Renal cortical epithelial cell (primary cell): ENCODE measurements at places on chromosomes 7 and 10. TPM values are rescaled to one million over a fixed set of nuclear protein-coding genes. Genes with fewer than 3 reads are reported as not detected.

PAXIP1 gene
- total RNA-seq: 8.7 and 10.8 TPM in 2 replicates

PDLIM1 gene
- 19.4 and 45.8 TPM in 2 replicates for total RNA-seq

HSPA12A gene
- total RNA-seq: 24.7 and 79.5 TPM in 2 replicates

TMEM273 gene
- not detected in 2 replicates for total RNA-seq

UNCX gene
- total RNA-seq: not detected in 2 replicates

TEX47 gene
- not detected in 2 replicates for total RNA-seq

NKX1-2 gene
- total RNA-seq: not detected in 2 replicates

PLEKHS1 gene
- total RNA-seq: under 0.01 and 0.45 TPM in 2 replicates

UBN2 gene
- 3.8 and 13.4 TPM in 2 replicates for total RNA-seq

HMX2 gene
- total RNA-seq: not detected in 2 replicates

NUTM2E gene
- total RNA-seq: not detected in 2 replicates

KMT2E gene
- total RNA-seq: 54.0 and 139 TPM in 2 replicates

PLAC9 gene
- not detected in 2 replicates for total RNA-seq

DNA sequence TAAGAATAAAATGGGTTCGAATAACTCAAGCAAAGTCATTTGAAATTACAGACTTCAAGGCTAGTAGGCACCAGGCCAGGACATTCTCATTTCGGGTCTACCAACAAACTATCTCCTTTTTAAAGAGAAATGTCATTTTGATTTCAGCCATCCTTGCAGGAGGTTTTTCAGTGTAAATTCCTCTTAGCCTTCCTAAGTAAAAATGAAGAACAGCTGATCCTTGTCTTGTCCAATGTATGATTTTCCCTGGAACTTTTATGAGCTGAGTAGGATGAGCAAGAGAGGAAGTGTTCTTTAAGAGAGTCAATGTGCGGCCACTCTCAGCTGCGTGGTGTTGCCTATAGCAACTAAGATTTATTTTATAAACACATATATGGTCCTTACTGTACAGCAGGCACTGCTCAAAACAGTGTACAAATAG is 110.1 kb downstream of the PLCE1 start:
- DNase-seq: no peak

GRCh38 chr10:88058750-88059149 is 195.3 kb downstream of the PTEN start:
- no peak for DNase-seq

GRCh38 chr10:83023662-83024061 is 1115.6 kb upstream of the GHITM start:
- DNase-seq: no peak

GRCh38 chr7:80210400-80210799 is 75.8 kb downstream of the GNAI1 start:
- DNase-seq: peak; percentile 69

DNA sequence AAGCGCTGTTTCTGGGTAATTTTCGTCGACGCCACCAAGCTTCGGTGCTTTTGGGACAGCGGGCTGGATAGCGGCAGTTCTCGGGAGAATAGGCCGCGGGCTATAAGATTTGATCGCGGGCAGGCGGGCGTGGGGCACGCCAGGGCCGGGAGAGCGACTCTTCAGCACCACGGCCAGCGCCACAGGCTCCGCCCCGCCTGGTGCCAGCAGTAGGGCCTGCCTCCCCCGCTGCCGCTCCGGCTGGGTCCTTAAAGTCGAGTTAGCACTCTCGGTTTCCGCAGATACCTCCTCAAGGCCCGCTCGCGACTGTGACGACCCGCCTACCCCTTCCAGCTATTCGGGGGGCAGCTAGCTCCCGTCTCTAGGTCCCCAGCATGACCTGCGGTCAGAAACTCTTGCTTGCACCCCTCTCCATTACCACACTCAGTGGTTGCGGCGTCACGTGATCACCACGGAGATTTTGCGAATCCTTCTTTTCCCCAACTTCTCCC is 9.4 kb downstream of the NXPH1 start:
- DNase-seq: no peak

GRCh38 chr7:23191022-23191421 is 9.2 kb downstream of the NUP42 start:
- DNase-seq: no peak

DNA sequence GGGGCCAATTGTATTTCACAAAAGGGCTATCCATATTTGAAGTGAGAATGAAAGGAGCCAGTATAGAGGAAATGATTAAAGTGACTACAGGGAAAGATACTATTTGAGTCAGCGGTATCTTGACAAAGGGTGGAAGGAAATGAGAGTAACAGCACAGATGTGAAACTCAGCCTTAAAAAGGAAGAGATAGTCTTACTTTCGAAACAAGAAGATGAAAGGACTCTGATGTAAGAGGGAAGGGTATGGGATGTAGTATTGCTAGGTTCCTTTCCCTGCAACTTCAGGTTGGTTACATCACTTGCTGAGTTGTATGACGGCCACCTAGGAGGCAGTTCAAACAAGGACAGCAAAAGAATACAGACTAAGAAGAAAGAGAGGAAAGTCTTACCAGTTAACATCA is 13.7 kb downstream of the CISD1 start:
- DNase-seq: no peak

- DNase-seq: no peak
These were observed 31.6 kb upstream of the ZNF746 start for GRCh38 chr7:149529136-149529718.

GRCh38 chr10:62050893-62051433 is 149.5 kb downstream of the ARID5B start:
- DNase-seq: peak; percentile 96

GRCh38 chr7:92682903-92683539 is 92.8 kb upstream of the FAM133B start:
- DNase-seq: no peak

GRCh38 chr7:138359870-138360559 is 100.0 kb upstream of the TRIM24 start:
- DNase-seq: no peak

DNA sequence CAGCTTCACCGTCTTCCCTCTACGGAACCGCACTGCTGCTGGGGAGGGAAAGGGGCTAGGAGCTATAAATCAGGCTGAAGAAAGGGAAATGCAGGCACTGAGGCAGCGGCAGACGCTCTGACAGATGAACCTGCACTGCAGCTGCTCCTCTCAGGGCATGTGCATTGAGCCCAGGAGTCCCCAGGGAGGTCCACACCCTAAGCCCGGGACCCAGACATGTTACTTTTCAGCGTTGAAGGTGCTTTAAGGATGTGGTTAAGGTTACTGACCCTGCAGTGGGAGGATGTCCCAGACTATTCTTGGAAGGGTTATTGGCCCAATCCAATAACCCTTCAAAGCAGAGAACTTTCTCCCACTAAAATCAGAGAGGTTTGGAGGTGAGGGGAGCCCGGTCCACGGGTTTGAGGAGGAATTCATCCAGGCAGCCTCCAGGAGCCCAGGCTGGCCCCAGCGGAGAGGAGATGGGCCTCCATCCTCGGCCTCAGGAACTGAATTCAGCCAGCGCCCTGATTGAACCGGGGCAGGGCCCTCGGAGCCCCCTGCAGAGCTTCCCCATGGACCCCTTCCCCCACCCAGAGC is 75.4 kb downstream of the ADARB2 start:
- no peak for DNase-seq

GRCh38 chr10:20180766-20181165 is 364.5 kb downstream of the PLXDC2 start:
- DNase-seq: no peak

DNA sequence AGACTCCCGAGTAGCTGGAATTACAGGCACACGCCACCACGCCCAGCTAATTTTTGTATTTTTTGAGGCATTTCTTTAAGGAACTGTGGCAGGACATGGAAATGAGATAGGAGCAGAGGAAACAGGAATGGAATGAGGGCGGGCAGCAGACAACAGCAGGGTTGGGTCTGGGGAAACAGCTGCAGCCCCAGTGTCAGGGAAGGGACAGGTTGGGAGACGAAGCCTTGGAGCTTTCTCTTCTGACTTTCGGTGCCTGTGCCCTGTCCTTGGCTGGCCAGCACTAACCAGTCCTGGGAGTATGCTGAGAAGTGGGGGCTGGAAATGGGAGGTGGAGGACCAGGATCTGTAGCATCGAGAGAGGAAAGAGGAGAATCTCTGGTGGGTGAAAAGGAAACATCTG is 47.4 kb downstream of the ATOH7 start:
- DNase-seq: no peak

DNA sequence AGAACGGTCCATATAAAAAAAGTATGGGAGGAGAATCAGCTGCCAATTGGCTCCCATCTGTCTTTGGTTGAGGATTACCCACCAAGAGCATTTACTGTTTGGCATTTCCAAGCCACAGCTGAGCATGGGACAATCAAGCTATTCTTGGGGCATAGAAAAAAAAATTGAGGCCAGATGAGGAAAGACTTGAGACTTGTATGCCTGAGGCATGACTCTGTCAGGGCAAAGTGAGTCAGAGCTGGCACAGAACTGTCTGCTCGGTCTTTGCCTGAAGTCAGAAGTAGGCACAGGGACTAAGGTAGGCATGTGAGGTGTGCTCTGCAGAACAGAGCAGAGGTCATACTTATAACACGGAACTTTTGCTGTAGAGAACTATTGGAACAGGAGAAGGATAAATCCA is 126.5 kb upstream of the CHRM2 start:
- DNase-seq: peak; percentile 14

GRCh38 chr10:71996592-71997371 is 32.6 kb downstream of the CHST3 start:
- no peak for DNase-seq

GRCh38 chr7:24898691-24899090 is 81.3 kb downstream of the OSBPL3 start:
- DNase-seq: no peak

- DNase-seq: no peak
These were observed 55.7 kb downstream of the ADK start for GRCh38 chr10:74206746-74207145.

DNA sequence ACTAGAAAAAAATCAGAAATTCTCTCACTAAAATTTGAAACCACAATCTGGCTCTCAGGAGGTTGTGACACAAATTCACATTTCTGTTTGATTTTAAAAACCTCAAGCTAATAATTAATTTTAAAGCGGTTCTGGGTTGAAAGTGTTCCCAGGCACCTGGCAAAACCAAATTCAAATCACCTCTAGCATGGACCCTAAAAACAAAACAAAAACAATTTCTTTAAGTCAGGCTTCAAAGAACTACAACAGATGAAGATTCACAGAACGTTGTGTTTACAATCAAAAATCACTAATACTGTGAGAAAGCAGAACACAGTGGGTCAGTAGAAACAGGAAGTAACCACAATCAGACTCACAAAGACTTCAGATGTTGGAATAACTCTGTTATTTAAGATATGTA is 7.2 kb upstream of the RELN start:
- peak; percentile 60 for DNase-seq

GRCh38 chr7:12923971-12924370 is 236.5 kb downstream of the ARL4A start:
- peak; percentile 87 for DNase-seq

DNA sequence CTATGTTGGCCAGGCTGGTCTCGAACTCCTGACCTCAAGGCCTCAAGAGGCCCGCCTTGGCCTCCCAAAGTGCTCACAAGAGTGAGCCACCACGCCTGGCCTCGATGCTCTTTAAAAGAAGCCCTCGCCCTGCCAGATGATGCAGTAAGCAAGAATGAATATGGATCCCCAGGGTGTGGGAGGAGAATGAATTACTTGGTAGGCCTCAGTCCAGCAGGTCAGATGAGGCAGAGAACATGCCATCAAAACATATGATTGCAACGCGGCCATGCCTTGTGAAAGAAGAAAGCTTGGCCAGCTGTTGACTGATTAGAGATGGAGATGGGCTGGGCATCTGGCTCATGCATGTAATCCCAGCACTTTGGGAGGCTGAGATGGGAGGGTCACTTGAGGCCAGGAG is 68.7 kb downstream of the CAMK1D start:
- DNase-seq: no peak

GRCh38 chr7:151057506-151057988 is at the start of gene CDK5:
TSS of gene CDK5 (minus strand) at chr7:151057897. CDS start at chr7:151057848, 49 bp downstream.
- no peak for DNase-seq

DNA sequence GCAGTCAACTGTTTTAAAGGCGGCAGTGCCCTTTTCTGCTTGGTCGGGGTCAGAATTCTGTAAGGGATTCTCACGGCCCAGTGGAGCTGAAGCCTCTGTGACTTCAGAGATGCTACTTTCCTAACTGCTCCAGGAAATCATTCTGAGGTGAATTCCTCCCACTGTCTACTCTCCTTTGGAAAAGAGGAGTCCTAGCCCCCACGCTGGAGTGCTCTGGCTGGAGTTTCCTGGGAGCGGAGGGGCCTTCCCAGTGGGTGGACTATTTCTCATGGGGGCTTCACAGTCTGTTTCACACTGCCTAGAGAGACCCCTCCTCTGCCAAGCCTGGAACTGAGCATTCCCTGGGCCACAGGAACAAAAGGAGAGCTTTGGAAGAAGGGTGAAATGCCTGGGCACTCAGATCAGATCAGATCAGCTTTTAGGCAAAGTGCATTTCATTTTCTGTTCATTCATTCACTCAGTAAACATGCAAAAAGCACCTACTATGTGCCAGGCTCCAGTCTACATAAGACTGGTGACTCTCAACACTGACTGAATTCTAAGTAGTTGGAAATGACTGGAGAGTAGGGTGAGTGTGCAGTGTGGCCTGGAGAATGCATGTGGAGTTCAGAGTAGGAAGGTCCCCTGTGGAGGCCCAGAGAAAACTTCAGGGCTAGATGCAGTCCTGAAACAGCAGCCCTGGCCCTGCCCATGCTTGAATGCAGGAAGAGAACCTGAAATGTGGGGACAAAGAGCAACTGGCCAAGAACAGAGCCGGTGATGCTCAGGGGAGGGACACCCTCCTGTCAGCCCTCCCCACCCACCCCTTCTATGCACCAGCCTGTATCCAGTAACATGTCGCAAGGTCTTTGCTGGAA is 12.2 kb downstream of the ZNF488 start:
- DNase-seq: no peak

- no peak for DNase-seq
These were observed 43.3 kb downstream of the DIP2C start for GRCh38 chr10:646118-646524.

GRCh38 chr10:84331091-84331490 is 2.7 kb downstream of the CCSER2 start:
- no peak for DNase-seq

- DNase-seq: peak; percentile 42
These were observed 130.9 kb upstream of the MKLN1 start for GRCh38 chr7:131196803-131197202.

DNA sequence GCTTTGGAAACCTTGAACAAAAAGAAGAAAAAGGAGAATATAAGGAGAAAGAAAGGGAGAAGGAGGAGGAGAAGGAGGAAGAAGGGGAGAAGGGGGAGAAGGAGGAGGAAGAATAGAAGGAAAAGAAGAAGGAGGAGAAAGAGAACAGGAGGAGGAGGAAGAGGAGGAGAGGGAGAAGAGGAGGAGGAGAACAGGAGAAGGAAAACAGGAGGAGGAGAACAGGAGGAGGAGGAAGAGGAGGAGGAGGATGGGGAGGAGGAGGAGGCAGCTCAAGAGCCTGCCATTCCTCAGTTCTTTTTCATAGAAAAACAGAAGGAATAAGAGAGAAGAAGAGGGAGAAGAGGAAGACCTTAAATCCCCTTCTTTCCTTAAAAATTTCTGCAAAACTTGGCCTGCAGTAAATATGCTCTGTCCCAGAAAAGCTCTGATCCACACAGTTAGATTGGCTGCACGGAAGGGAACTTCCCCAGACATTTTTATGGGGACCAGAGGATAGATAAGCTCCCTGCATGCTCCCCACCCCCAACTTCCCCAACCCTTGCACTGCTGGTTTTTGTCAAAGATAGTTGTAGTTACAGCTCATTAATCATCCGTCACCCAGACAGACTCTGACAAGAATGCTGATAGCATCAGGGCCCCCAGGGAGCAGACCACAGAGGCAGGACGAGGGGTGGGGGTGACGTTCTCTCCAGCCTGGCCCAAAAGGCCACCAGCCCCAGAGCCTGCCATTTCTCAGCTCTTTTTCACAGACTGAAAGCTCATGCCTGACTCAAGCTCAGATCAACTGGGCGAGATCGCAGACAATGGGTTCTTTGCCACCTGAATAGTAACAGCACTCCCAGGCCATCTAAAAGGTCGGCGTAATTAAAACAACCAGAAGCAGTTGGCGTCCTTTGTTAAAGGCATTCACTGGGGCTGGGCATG is 34.5 kb upstream of the LYZL1 start:
- DNase-seq: peak; percentile 13
